ENCODE measurements at places on chromosomes 5 and 9. TPM values are rescaled to one million over a fixed set of nuclear protein-coding genes. Genes with fewer than 3 reads are reported as not detected.
A peak's percentile ranks its signal among the peaks of the same experiment; 100 is the strongest.

GRCh38 chr9:2047916-2048315 is 32.8 kb downstream of the SMARCA2 start:
- no peak for DNase-seq

GRCh38 chr9:91246846-91247245 is 114.9 kb downstream of the AUH start:
- DNase-seq, result no peak

DNA sequence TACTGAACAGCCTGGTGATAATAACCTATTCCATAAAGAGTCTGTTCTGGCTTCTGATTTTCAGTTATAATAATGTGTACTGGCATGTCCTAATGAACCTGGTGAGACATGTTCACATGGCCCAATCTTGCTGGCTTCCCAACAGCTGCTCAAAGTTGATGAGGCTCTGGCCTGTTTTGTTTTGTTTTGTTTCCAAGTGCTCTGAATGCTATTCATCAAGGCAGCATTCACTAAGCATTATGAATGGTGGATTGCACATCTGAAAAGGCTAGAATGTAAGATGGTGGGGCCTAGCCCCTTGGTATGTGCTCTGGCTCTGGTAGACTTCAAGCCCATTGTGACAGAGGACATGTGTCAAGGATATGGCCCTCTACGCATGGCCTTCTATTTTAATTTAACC is 388.5 kb downstream of the PSAT1 start:
- no peak for DNase-seq

- no peak for DNase-seq
Observed at GRCh38 chr9:109329638-109330258, 8.9 kb upstream of the EPB41L4B start.

DNA sequence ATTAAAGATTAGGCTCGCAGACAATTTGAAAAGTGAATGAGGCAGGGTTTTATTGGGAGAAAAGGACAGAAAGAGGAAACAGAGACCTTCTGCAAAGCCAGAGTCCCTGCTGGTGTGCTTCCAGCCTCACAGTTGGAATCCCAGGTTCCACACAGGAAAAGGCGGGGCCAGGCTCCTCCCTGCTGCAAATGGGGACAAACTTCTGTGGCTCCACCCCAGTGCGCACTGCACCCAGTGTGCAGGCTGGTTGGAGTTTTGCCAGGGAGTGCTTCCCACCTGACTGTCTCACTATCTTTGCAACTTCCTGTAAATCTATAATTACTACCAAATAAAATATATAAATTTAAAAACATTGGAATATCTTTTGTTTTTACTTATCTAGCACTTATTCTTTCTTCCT is 386.0 kb upstream of the GRIN3A start:
- no peak for DNase-seq

DNA sequence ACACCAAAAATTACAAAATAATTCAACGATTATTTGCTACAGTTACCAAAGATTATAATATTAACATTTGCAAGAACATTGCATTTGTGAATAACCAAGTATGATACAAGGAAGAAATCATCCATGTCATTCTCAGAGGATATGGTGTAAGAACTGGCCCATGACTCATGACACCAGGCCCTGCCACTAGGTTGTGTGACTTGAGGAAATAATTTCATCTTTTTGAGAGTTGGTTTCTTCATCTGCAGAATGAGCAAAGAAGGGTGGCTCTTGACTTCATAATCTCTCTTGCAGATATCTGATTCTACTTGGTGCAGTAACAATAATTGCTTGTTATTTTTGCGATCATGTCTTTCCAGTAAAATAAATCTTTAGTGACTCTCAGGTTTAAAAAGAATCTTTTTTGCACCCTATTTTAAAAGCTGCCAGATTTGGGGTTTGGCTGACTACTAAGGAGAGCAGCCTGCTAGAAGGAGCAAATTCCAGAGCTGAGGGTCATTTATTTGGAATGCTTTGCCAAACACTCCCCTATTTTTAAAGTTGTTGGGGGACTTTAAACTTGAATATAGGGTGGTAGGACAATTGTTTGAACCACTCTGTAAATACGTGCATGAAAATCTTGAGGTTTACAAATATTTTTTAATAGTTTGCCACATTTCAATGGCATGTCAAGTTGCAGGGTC is 23.5 kb downstream of the ITGA1 start:
- DNase-seq, result no peak

DNA sequence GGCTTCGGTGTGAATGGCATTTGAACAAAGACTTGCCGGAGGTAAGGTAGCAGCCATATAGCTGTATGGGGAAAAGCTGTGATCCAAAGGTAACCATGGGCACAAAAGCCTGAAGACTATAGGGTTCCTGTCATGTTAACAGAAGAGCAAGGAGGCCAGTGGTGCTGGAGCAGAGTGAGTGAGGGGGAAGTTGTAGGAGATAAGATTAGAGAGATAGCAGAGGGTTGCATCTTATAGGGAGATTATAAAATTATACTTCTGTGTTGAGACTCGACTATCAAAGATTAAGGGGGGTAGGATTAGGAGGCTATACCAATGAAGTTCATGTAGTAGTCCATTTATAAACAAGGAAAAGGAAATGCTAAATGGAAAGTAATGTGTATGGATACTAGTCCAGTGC is 3.3 kb downstream of the NCBP1 start:
- DNase-seq, result no peak

DNA sequence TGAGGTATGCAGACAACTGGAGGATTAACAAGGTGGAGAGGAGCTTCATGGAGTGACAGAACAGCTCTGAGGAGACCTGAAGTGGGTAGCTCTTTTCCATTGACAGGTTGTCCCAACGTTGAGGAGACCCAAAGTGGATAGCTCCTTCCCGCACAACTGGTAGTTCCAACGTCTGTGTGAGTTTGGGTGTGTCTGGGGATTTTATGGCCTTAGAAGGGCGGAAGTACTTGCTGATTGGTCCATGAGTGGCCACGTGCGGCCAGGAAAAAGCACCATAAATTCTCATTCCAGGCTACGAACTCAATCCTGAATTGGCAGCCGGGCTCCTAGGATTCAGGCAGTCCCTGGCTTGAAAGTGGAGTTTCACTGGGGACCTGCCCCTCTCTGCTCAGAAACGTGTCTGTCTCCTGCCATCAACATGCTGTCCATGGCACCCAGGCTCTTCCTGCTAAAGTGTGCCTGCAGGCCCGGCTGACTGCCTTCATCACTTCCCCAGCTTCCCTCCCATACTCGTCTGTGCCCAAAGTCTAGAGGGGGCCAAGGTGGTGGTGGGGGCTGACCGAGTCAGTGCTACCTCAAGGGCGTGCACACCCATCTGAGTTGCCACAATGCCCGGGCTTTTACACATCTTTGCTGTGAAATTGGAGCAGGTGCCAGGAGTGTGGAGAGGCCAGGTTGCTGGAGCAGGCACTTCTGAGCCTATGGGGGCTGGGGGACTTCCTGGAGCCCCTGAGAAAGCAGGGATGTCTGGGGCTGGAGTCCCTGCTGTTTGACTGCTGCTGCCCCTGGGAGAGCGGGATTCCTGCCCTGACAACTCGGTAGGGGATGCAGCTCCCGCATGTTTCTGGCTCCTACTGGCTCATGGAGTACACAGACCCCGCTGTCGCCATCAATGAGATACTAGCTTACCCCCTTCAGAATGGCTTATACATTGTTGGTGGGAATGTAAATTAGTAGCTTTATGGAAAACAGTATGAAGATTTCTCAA is 2034.6 kb upstream of the ACO1 start:
- no peak for DNase-seq

- DNase-seq, result no peak
Observed at GRCh38 chr9:110622368-110622767, 42.8 kb upstream of the SVEP1 start.

GRCh38 chr5:132020568-132021339 is 9.3 kb upstream of the ACSL6 start:
- DNase-seq, result no peak

DNA sequence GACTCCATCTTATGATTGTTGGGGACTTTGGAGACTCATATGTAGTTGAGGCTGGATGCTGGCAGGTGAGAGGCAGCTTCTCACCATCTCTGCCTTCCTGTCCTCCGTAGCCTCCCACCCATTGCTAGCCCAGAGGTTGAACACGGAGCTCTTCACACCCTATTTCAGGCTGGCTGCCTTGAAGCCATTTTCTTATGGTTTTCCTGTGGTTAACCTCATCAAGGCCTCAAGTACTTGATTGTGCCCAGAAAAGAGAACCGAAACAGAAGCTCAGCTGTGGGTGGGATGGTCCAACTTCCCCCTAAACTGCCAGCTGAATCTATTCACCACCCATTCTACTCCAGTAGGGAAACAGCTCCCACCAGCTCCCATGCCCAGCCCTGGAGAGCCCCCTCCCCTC is 102.9 kb downstream of the LIFR start:
- DNase-seq, result no peak

- peak; percentile 46 for DNase-seq
Observed at GRCh38 chr5:39080597-39081204, 6.5 kb upstream of the RICTOR start.

DNA sequence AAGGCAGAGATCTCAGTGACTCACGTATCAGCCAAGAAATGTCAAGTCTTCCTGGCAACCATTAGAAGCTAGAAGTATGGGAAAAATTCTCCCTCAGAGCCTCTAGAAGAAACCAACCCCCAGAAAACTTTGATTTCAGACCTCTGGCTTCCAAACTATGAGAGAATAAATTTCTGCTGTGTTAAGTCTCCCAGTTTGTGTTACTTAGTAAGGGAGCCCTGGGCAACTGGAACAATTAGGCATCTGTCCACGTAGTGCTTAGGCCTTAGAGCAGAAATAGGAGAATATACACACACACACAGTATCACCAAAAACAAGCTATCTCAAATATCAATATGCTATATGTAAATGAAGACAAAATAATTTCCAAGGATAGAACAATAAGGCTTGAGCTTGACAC is 894.8 kb upstream of the CDH10 start:
- DNase-seq, result no peak

DNA sequence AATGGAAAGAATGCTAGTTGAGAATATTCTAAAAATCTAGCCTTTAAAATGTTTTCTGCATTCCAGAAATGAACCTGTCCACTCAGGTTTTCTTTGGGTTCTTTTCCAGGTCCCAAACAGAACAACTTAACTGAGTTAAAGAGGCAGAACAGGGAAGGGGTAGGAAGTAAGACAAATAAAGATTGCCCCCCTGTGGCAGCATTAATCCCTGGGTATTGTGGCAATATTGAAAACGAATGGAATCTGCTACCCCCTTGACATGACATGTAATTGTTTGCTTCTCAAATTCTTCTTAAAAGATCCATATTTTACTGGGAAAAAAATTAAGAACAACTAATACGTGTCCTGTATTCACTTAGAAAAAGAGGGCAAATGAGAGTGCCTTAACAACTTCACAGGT is 9.3 kb upstream of the RBM22 start:
- DNase-seq, result no peak

DNA sequence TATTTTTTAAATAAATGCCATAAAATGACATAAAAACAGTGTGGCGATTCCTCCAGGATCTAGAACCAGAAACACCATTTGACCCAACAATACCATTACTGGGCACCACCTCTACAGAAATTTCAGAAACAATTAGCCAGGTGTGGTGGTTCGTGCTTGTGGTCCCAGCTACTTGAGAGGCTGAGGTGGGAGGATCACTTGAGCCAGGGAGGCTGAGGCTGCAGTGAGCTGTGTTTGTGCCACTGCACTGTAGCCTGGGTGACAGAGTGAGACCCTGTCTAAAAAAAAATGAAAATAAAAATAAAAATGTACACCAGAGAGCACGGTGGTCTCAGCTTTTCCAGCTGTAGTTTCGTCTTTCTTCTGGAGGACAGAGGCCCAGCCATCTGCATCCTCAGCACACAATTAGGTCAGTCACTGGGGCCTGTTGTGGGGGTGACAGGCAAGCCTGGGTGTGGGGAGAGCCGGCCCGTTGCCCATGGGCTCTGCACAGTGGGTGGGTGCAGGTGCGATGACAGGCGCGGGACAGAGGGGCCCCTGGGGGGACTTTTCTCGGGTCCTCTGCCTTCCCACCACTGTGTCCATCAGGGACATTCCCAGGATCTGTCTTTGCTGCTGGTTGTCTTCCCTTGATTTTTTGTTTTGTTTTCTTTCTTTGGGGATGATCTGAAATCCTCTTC is 9.8 kb downstream of the COL5A1 start:
- no peak for DNase-seq

GRCh38 chr5:56588636-56589480 is 226.5 kb upstream of the MAP3K1 start:
- DNase-seq, result no peak

GRCh38 chr5:72540759-72541438 is 33.7 kb upstream of the ZNF366 start:
- DNase-seq, result no peak

- no peak for DNase-seq
Observed at GRCh38 chr9:133074111-133074651, 12.4 kb downstream of the CEL start.

The WDR55 gene
- 12.6 TPM for total RNA-seq

The CNTNAP3B gene
- 35.9 TPM for total RNA-seq

The CDH12 gene
- 38.3 TPM for total RNA-seq

The IL9 gene
- not detected for total RNA-seq

The FBP2 gene
- total RNA-seq, result not detected

The SV2C gene
- 2.9 TPM for total RNA-seq

The SPATA31E1 gene
- not detected for total RNA-seq

The KIAA1191 gene
- 111 TPM for total RNA-seq

The FSD1L gene
- total RNA-seq, result 138 TPM

The DPM2 gene
- 11.4 TPM for total RNA-seq

The SPATA31C2 gene
- total RNA-seq, result not detected

The LCN1 gene
- total RNA-seq, result not detected

The TAS2R1 gene
- not detected for total RNA-seq

The TYRP1 gene
- total RNA-seq, result 2.4 TPM

The OBP2B gene
- total RNA-seq, result not detected

The HMMR gene
- 2.9 TPM for total RNA-seq

Data from frontal cortex (tissue), 4 donors.